ENCODE measurements at places on chromosomes 7 and 10.
A peak's percentile ranks its signal among the peaks of the same experiment; 100 is the strongest.

- no peak overlapping the region for H3K4me3 ChIP-seq
- H3K4me1 ChIP-seq: peaks cover 88% of the 10 kb centered on the region
- DNase-seq: no peak
- peaks cover 81% of the 10 kb centered on the region for H3K36me3 ChIP-seq
- peak overlapping the region; percentile 47 for H3K27ac ChIP-seq
- no peaks in the 10 kb centered on the region for H3K27me3 ChIP-seq
Observed at GRCh38 chr7:116697761-116698160, 25.8 kb downstream of the MET start.

- H3K4me3 ChIP-seq: no peak overlapping the region
- DNase-seq: no peak
- H3K27me3 ChIP-seq: no peaks in the 10 kb centered on the region
- no peaks in the 10 kb centered on the region for H3K36me3 ChIP-seq
Observed at GRCh38 chr7:117895276-117895675, 22.0 kb upstream of the CTTNBP2 start.

DNA sequence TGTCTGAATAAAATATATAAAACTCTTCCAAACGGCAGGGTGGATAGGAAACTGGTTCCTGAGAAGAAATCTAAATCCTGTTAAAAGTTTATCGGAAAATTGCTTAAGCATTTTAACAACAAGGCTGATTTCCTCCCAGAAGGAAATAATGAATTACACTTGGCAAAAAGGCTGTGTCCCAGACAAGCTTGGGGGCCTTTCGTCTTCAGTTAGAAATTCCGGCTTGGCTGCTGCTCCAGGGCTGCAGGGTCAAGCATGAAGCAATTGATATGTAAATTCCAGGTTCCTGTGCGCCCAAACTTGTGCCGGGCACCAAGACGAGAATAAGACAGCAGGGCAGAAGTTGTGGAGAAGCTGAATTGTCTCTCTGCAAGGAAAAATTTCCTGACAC, 38.0 kb upstream of the LBX1 start:
- no peak for DNase-seq
- H3K4me3 ChIP-seq: no peak overlapping the region
- H3K27ac ChIP-seq: no peak overlapping the region
- no peaks in the 10 kb centered on the region for H3K36me3 ChIP-seq
- H3K27me3 ChIP-seq: no peaks in the 10 kb centered on the region

GRCh38 chr7:42123716-42124115, 113.3 kb downstream of the GLI3 start:
- H3K36me3 ChIP-seq: no peaks in the 10 kb centered on the region
- no peaks in the 10 kb centered on the region for H3K4me1 ChIP-seq
- no peak for DNase-seq
- no peak overlapping the region for H3K4me3 ChIP-seq
- H3K27ac ChIP-seq: no peak overlapping the region

GRCh38 chr7:66277492-66277891, 72.4 kb downstream of the TPST1 start:
- no peak overlapping the region for H3K27ac ChIP-seq
- no peaks in the 10 kb centered on the region for H3K27me3 ChIP-seq
- no peaks in the 10 kb centered on the region for H3K4me1 ChIP-seq
- no peaks in the 10 kb centered on the region for H3K36me3 ChIP-seq

DNA sequence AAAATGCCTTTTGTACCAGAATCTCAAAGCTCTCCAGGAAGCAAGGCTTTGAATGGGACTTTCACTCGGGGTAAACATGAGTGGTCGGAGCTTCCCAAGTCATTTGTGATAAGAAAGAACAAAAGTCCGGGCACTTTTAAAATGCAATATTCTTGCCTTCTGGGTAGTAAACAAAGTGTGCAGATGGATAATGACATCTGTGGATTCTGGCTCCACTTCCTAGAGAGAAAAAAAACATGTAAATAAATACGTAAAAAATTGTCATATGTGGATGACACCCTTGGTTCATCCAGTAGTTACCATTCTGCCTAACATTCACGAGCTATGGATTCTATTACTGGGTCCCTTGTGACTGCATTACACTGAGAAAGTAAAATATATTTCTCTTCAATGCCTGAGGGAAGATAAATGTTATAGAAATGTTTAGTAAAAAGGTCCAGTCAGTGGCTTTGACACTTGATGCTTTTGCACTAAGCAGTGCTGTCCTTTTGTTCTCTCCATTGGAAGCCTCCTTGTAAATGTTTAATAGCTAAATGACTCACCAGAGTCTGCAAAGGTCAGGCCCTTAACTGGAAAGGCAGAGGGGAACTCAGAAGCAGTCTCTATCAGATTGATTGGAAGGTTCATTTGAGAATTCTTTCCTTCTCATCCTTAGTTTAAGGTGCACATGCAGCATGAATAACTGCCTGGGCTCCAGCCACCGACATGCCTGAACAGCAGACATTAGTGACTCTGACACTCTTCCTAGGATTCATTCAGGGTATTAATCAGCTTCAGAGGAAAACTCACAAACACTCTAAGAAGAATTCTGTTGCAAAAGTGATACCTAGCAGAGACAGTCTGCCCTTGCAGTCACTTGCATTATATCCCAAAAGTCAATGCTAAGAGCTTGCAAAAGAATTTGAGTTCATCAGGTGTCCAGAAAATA, 11.7 kb upstream of the EDRF1 start:
- H3K27me3 ChIP-seq: no peaks in the 10 kb centered on the region
- DNase-seq: no peak
- H3K36me3 ChIP-seq: no peaks in the 10 kb centered on the region

DNA sequence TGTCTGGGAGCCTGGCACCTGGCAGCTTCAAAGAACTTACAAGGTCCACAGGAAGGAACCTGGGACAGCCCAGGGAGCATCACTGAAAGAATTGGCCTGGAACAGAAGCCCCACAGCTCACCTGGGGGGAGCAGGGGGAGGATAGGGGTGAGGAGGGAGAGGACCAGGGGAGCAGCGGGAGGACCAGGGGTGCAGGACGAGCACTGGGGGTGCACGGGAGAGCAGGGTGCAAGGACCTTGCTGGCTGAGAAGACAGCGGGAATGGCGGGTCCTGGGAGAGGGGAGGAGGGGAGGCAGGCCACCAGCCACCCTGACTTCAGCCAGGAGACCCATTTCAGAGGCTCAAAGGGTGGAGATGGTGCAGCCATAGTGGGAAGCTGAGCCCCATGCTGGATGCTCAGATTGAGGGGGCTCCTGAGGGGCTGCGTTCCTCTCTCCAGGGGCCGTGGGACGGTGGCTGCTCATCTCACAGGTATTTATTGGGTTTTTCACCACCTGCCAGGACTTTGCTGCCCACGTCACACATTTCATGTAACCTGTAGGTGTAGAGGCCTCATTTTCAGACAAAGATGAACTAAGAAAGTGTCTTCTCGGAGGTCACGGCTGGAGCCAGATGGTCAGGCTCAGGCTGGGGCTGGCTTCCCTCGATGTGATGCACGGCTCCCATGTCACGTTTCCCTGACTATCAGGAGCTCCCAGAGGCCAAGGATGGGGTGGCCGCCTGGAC, 110.1 kb downstream of the WDR37 start:
- no peak for DNase-seq
- H3K36me3 ChIP-seq: no peaks in the 10 kb centered on the region
- H3K4me1 ChIP-seq: peaks cover 6% of the 10 kb centered on the region
- H3K27ac ChIP-seq: no peak overlapping the region

- H3K4me3 ChIP-seq: no peak overlapping the region
- no peak for DNase-seq
- no peaks in the 10 kb centered on the region for H3K27me3 ChIP-seq
- H3K4me1 ChIP-seq: no peaks in the 10 kb centered on the region
Observed at GRCh38 chr7:23043441-23043840, 29.5 kb upstream of the HYCC1 start.

DNA sequence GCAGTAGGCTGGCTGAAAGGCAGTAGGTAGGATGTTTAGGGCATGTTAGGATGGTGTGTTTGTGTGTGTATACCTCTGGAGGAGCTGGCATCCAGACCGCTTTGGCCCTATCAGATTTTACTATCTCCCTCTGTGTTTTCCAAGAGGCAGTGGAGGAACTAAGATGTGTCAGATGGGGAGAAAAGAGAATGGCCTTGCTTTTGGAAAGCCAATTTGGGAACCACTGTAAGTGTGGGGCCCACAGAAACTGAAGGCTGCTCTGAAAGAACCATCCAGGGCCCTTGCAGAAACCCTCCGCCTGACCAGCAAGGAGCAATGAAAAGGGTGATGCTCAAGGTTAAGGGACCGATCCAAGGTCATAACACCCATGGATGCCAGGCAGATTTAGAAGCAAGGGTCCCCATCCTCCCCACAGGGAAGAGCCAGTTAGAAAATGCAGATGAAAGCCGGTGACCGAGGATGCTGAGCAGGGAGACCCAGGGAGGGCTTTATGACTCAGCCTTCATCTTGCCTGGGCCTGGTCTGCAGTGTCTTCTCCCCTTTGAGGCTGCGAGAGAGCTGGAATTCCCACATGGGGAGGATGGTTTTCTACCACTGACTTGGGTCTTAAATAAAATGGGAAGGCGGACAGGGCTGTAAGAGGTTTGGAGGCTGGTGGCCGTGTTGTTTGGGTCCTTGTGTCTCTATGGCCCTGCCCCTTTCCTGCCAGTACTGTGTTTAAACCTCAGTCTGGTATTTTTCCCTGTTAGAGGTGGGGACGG, 275.8 kb downstream of the LRMDA start:
- no peaks in the 10 kb centered on the region for H3K27me3 ChIP-seq
- no peak overlapping the region for H3K27ac ChIP-seq
- no peak overlapping the region for H3K4me3 ChIP-seq
- DNase-seq: no peak
- no peaks in the 10 kb centered on the region for H3K4me1 ChIP-seq

DNA sequence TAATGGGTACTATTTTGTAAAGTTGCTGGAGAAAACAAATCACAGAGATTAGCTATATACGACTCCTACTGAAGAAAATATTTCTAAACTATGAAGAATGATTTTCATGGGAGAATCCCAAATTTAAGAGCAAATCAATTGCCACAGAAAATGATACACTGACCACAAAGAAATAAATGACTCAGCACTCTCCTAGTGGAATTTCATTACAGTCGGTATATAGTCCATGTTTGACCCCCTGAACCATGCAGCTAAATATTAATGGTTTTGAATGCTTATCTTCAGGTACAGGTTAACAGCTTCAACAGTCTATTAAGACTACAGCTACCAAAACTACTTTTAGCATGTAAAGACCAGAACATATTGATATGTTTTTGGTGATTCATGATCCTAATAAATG, 65.0 kb downstream of the IDE start:
- no peaks in the 10 kb centered on the region for H3K4me1 ChIP-seq
- no peak overlapping the region for H3K4me3 ChIP-seq
- no peaks in the 10 kb centered on the region for H3K27me3 ChIP-seq
- peaks cover 3% of the 10 kb centered on the region for H3K36me3 ChIP-seq
- no peak overlapping the region for H3K27ac ChIP-seq

GRCh38 chr10:79348640-79348988, 1.3 kb downstream of the PPIF start:
- H3K36me3 ChIP-seq: peaks cover 40% of the 10 kb centered on the region
- peaks cover 28% of the 10 kb centered on the region for H3K4me1 ChIP-seq
- H3K27me3 ChIP-seq: no peaks in the 10 kb centered on the region
- DNase-seq: no peak

GRCh38 chr10:18279173-18279572, 138.9 kb downstream of the CACNB2 start:
- H3K27ac ChIP-seq: no peak overlapping the region
- no peak for DNase-seq
- no peaks in the 10 kb centered on the region for H3K4me1 ChIP-seq
- no peak overlapping the region for H3K4me3 ChIP-seq
- no peaks in the 10 kb centered on the region for H3K27me3 ChIP-seq
- no peaks in the 10 kb centered on the region for H3K36me3 ChIP-seq

DNA sequence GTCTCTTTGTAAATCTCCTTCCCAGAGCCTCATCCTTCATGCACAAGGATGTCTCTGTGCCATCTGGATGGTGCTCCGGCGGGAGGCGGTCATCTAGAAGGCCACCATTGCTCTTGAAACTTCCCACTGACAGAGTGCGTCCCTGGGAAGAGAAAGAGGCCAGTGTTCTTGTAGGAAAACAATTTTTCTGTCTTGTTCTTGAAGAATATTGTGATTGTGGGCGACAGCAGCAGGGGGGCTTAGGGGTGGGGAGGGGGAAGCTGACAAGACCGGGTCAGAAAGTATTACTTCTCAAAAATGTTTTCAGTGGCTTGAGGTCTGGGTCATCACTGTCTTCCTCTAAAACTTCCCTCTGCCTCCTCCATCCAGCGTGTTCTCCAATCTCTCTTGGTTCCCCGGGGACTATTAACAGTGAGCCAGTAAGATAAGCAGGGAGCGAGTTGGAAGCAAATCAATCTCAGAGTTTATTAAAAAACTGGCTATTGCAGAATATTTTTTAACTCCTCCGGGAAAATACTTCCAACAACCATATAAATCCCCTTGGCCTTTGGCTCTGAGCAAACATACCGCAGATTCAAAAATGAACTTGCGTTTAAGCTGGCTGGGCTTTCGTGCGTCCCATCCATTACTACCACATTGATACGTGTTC, 597.8 kb upstream of the MGMT start:
- no peaks in the 10 kb centered on the region for H3K27me3 ChIP-seq
- no peak for DNase-seq
- no peaks in the 10 kb centered on the region for H3K4me1 ChIP-seq
- no peaks in the 10 kb centered on the region for H3K36me3 ChIP-seq

DNA sequence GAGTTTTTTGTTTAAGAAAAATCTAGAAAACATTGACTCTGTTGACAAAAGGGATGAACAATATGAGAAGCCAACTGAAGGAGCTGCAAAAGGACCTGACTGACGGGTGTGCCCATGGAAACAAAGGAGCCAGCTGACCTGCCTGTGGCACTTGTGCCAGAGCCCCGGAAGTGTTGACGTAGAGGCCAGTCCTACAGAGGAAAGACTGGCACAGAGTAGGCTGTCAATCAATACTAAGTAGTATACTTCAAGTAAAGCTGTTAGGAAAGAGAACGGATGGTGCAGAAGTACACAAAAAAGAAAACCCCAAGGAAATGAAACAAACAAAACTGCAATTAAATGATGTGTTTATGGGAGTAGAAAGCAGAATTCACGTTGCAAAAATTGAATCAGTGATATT, 19.0 kb upstream of the ABI1 start:
- H3K27me3 ChIP-seq: no peaks in the 10 kb centered on the region
- no peaks in the 10 kb centered on the region for H3K36me3 ChIP-seq
- H3K4me1 ChIP-seq: peaks cover 13% of the 10 kb centered on the region
- DNase-seq: no peak
- H3K27ac ChIP-seq: no peak overlapping the region
- H3K4me3 ChIP-seq: no peak overlapping the region

DNA sequence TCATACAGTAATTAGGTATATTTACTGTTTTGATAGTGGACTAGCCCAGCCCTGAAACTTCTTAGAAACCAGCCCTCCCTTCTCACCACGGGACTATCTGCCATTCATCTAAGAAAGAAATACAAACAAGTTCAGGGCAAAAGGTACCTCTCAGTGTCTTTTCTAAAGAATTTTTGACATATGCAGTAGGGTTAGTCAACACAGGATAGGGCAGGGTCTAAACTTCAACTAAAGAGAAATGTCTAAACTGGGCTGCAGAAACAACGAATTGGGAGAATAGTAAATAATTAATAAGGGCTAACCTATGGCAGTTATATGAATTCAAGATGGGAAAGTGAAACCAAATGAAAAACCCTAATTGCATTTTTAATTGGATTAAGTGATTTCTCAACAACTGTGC, 496.6 kb downstream of the INHBA start:
- no peaks in the 10 kb centered on the region for H3K36me3 ChIP-seq
- no peak overlapping the region for H3K27ac ChIP-seq

- H3K27me3 ChIP-seq: no peaks in the 10 kb centered on the region
- no peak for DNase-seq
- H3K4me1 ChIP-seq: no peaks in the 10 kb centered on the region
- H3K27ac ChIP-seq: no peak overlapping the region
Observed at GRCh38 chr10:89055159-89055558, 64.6 kb downstream of the FAS start.

Measured in Karpas-422 (cell line).